Cardiac fibroblast (primary cell): ENCODE measurements at places on chromosomes 5 and 9.
A peak's percentile ranks its signal among the peaks of the same experiment; 100 is the strongest.

- DNase-seq, result no peak
Measured at GRCh38 chr9:28668158-28668557, 1094.9 kb upstream of the C9orf72 start.

DNA sequence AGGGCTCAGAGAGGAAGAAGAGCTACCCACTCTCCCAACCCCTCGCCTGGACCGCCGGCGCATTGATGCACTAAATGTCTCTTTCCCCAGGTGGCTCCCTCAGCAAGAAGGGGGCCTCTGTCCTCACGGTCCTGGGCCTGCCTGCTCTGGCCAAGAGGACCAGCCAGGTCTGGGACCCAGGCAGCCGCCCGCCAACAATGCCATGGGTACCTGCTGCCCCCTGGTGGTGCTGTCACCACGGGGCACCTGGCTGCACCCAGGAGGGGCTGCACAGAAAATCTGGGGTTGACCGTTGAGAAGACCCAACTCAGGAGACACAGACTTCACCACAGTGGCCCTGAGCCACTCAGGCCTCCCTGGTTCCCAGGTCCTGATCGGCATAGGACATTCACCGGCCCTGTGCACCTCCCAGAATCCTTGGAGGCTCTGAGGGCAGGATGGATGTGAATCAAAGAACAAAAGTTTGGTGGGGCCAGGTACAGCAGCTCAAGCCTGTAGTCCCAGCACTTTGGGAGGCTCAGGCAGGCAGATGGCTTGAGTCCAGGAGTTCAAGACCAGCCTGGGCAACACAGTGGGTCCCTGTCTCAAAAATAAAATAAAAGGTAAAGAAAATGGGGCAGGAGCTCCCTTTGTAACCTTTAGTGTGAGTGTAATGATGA is 2.4 kb upstream of the VAV2 start:
- peak; percentile 74 for DNase-seq

DNA sequence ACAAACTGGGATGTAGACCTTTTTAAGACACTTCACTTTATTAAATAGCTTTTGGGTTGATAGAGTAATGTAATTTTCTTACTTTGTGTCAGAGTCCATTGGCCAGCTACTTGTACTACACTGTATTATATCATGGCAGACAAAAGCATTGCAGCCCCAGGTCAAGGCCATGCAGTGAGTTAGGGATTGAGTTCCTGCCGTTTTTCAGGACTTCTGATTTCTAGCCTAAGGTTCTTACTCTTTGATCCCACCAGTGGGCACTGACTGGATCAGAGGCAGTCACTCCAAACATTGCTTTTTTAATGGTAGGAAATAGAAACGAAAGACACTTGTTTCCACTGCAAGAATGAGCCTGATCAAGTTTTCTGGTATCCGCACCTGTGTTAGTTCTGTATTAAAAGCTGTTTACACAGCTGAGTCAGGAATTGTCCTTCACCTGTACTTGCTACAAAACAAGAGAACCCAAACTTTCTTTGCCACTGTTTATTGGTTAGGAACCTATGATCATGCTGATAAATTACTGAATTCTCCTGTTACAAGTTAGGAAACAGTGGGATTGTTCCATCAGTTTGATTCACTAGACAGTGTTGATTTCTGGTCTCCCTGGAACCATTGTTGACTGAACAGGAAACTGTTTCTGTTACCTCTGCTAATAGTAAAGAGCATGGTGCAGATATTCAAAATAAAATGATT is 22.1 kb downstream of the LRRC70 start:
- no peak for DNase-seq

- no peak for DNase-seq
Measured at GRCh38 chr5:135745897-135746500, 88.5 kb upstream of the SLC25A48 start.

GRCh38 chr9:127463911-127464310 is 12.6 kb downstream of the LRSAM1 start:
- DNase-seq, result peak; percentile 36

- DNase-seq, result peak; percentile 91
Measured at GRCh38 chr5:181260720-181261319, at the start of gene TRIM52. Gene TRIM52 (minus strand): TSS chr5:181261143. CDS start chr5:181260813, 330 bp downstream.

- DNase-seq, result no peak
Measured at GRCh38 chr9:126293522-126293889, 33.1 kb upstream of the MVB12B start.

DNA sequence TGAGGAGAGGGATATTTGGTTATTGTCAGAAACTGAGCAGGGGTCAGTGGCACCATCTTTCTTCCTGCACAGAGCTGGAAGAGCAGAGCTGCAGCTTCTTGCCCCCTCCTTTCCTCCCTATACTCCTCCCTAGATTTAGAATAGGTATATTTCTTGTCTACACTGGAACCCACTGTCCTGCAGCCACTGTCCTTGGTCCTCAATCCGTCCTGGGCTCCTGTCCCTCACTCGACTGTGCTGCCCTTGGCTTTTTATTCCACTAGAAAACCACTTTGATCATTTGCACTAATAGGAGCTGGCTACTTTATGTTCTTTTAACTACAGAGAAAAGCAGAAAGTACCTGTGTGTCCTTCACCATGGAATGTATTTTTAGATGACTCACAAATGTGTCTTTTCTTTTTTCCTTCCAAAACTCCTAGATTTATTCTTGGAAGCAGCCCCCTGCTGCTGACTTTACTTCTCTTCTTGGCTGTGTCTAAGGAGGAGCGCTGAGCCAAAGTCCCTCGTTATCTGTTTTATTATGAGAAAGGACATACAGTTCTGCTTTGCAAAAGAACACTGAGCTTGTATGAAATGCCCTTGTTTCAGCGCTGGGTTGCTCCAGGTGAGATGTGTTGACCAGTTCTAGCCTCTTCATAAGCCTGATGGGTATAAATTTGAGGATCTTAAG is 150.9 kb downstream of the SEMA6A start:
- DNase-seq, result no peak

DNA sequence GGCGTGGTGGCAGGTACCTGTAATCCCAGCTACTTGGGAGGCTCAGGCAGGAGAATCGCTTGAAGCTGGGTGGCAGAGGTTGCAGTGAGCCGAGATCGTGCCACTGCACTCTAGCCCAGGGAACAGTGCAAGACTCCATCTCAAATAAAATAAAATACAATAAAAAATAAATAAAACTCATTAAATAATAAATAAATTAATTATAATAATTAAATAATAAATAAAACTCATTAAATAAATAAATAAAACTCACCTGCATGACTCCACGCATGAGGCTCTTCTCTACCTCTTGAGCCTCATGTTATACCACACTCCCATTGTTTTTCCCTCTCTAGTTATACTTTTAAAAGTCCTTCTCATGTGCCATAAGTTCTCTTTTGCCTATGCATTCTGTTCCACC is 995.4 kb downstream of the MAT2B start:
- DNase-seq, result no peak

DNA sequence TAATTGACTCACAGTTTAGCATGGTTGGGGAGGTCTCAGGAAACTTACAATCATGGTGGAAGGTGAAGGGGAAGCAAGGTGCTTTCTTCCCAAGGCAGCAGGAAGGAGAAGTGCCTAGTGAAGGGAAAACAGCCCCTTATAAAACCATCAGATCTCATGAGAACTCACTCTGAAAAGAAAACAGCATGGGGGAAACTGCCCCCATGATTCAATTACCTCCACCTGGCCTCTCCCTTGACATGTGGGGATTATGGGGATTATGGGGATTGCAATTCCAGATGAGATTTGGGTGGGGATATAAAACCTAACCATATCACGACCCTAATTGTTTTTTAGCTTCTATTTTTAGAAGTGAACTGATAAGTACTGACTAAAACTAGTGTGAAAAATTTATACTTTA is 1377.5 kb upstream of the DMAC1 start:
- no peak for DNase-seq

DNA sequence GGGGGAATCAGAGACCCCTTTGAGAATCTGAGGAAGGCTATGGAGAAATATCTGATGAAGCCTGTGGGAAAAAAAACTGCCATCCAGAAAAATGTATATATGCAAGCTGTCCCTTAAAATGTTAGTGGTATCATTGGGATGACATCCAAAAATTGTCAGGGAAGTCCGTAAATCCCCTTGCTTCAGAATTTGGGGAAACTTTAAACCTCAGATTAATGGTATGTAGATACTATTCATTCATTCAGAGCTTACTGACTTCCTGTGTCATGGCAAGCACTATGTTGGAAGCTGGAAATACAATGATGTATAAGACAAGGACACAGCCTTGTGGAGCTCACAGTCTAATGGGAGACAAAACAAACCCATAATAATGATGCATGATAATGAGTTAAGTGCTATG is 10.9 kb upstream of the MOB3B start:
- DNase-seq, result peak; percentile 44

GRCh38 chr9:92429836-92430235 is 5.6 kb upstream of the OMD start:
- DNase-seq, result no peak

DNA sequence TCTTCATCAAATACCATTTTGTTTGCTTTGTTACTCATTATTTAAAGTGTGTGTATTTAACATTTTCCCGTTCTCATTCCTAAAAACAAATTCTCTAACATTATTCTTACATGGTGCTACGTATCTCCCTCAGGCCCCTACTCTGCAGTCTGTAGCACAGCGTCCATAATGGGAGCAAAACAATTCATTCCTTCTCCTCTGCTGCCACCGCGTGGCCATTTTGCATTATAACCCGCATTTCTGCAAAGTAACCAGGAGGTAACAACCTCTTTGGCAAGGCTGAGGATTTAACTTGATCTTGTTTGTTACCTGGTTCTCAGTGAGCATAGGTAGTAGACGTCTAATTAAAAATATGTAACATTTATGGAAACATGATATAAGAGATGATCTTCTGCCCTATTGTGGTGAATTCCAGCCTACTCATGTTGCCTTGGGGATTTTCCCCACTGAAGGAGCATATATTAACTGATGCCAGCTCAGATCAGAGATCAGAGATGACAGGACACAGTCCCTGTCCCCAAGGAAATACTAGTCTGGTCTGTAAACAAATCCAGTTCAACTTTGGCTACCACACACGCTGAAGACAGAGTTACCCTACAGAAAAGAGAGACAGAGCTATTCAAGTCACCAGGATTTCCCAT is 10.5 kb downstream of the OR1K1 start:
- DNase-seq, result peak; percentile 82

GRCh38 chr5:140054086-140054689 is 11.1 kb upstream of the NRG2 start:
- no peak for DNase-seq

- DNase-seq, result no peak
Measured at GRCh38 chr5:1974501-1975405, 92.0 kb upstream of the IRX4 start.

DNA sequence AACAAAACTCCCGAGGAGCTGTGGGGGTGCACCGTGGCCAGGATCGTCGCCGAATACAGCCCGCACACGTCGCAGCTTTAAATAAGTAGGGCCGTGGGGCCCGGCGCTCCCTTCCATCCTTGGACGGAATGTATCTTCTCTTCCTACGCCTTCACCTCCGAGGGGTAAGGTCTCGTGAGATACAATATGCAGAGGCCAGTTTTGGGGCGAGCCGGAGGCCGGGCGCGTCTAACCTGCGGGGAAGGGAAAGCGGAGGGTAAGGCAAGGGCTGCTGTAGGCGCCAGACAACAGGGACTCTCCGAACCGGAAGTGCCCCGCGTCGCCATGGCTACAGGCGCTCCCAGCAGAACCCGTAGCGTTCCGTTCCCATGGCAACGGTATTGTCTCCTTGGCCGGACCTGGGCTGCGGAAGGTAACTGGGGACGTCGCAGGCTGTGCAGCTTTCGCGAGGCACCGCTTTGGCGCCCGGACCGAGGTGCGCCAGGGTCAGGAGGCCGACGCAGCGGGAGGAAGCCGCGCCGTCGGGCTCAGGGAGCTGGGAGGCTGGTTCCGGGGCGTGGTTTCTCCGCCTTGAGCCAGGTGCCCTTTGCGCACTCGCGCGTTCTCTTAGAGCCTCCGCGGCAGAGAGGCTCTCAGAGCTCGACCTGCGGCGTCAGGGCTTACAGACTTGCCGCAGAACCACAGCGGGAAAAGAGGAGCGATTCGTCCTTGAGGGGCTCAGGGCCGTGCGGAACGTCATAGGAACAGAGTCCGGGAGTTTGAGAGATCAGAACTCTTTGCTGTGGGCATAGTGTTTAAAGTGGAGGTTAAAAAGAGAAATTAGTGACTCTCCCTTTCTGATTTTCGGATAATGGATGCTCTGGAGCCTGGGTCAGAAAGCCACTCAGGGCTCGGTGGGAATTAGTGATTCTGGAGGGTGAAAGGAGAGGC is at the start of gene TTC23L:
Gene TTC23L (plus strand): TSS at position 380 of the 930 bp plus-strand sequence. CDS start 1,508 bp downstream, outside the sequence.
- peak; percentile 85 for DNase-seq

DNA sequence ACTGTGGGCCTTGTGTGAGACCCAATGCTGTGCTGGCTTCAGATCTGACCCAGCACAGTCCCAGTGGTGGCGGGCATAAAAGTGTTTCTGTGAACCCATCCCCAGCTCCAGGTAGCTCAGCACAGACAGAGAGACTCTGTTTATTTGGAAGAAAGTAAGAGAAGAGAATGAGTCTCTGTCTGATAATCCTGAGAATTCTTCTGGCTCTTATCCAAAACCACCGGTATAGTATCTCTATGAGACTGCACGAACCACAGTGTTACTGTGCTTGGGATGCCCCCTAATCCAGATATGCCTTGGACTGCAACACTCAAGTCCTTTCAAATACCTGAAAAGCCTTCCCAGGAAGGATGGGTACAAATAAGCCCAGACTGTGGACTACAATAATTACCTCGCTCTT is 1660.8 kb upstream of the ACO1 start:
- no peak for DNase-seq

DNA sequence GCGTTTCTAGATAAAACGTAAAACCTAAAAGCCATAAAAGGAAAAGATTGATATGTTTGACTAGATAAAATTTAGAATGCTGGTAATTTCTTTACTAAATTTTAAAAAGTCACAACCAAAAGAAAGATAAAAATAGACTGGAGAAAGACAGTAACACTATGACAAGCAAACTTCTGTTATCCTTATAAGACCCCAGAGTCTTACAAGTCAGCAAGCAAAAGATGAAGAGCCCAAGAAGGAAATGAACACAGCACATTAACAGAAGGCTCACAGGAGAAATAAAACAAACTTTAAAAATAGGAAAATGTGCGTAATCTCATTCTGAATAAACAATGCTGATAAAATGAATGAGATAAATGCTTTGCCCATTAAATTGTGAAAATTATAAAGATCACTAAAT is 29.7 kb downstream of the IL7R start:
- no peak for DNase-seq

DNA sequence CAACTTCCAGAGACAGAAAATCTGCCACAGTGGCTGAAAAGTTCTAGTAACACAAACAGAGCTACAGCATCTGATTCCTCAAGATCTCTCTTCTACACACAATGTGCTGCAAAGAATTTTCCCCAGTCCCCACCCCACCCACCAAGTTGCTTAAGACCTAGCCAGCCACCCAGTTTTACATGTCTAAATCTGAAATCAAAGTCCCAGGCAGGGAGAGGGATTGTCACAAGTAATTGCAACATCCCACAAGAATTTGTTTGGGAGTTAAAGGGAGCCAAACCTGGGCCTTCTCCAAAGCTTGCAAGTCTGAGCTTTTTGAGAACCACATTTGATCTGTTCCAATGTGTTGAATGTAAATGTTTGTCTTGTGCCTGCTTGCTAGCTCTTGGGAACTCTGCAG is 15.5 kb downstream of the IGIP start:
- peak; percentile 36 for DNase-seq

GRCh38 chr5:32163785-32164184 is 10.3 kb downstream of the GOLPH3 start:
- DNase-seq, result no peak

- no peak for DNase-seq
Measured at GRCh38 chr5:17114715-17115599, 102.5 kb upstream of the BASP1 start.
